Smooth muscle cell of the brain vasculature (primary cell): ENCODE measurements at places on chromosomes 6 and 20.

GRCh38 chr20:63060057-63060991 lies 53.6 kb upstream of the BHLHE23 start:
- no peak for DNase-seq

DNA sequence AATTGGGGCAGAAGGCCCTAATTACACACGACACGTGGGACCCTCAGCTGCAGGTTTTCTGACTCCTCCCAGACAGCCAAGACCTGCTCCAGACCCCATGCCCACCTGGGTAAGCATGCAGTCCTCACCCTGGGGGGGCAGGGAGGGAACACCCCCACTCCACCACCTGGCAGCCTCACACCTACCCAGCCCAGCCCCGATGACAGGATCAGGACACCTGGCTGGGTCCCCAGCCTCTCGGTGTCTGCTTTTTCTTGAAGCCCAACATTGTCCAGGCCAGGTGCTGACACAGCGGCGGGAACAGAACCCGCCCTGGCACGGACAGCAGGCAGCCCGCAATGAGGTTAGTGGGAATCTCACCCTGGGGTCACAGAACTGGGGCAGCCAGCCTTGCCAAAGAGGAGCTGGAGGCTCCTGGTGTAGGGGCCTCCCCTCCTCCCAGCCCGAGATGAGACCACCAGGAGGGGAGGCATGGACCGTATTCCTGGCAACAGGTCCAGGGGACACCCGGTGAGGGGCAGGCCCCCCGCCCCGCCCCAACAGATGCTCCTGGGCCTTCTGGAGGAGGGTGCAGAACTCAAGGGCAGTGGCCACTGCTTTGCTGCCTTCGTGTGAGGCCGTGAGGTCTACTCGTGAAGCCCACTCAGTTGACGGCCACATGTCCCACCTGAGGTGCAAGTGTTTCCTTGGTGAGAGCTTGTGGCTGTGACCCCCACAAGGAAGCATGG lies 103.8 kb downstream of the DLL1 start:
- DNase-seq = no peak

DNA sequence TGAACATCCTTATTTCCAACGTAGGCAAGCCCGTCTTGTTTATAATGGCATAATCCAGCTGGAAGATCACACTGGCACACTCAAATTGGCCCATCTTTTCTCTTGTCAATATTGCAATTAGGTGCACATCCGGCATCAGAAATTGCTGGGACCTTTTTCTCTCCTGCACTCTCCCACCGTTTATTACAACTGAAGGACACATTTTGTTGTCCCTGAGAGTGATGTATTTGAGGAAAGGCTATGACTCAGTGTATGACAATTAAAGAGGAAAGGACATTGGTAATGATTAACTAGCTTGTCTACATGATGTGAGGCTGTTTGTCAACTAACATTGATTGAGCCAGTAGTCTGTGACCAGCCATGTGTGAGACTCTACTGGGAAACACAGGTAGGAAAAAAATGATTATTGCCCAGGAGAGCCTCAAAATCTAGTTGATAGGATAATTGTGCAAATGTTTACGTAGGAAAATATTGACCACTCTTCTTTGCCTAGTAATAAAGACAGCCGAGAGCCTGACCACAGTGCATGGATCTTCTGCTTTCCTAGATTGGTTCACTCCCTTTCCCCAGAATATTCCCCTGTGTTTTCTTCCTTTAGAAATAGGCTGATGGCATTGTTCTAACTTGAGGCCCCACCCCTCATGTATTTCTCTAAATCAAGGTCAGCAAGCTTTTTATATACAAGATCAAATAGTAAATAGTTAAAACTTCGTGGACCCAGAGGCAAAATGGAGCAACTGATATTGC lies 230.0 kb upstream of the BTBD3 start:
- DNase-seq = no peak

- no peak for DNase-seq
Observed at GRCh38 chr6:6696867-6697531, 108.5 kb downstream of the LY86 start.

- DNase-seq = no peak
Observed at GRCh38 chr6:110882824-110883554, 8.4 kb downstream of the AMD1 start.

- no peak for DNase-seq
Observed at GRCh38 chr20:50095476-50096078, 17.4 kb downstream of the UBE2V1 start.

DNA sequence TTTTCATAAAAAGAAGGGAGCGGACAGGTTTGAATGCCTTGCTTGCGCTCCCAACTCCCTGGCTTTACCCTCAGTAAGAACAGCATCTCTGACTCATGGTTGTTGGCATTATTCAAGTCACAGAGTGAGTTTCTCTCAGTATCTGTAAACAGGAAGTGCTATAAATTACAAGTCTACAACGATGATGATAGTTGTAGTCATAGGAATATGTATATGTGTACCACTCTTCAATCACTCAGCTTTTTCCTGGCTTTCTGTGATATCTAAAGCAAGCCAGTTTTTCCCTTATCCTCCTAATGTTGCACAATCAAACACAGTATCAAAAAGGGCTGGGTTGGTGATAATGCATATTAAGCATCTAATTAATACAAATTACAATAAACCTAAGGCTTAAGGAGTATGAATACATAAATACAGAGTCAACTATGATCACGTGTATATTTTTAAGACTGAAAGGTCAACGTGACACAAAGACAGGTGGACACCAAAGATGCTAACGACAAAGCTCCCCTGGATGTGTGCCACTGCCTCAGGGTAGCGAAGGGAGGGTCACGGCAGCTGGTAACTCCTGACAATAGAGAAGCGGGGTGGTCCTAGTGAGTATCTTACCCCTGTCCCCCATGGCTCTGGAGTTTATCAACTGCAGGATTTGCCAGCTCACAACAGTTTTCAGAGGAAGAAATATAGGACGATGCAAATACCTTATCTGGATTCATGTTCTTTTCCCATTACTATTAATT lies 202.8 kb downstream of the BTBD9 start:
- no peak for DNase-seq

- DNase-seq = no peak
Observed at GRCh38 chr20:47175493-47175892, 181.0 kb downstream of the ZMYND8 start.
